ENCODE measurements at places on chromosomes 2 and 18. TPM values are rescaled to one million over a fixed set of nuclear protein-coding genes. Genes with fewer than 3 reads are reported as not detected.

MALL gene
- 19.6 TPM for total RNA-seq

OXER1 gene
- total RNA-seq: 0.94 TPM

DNA sequence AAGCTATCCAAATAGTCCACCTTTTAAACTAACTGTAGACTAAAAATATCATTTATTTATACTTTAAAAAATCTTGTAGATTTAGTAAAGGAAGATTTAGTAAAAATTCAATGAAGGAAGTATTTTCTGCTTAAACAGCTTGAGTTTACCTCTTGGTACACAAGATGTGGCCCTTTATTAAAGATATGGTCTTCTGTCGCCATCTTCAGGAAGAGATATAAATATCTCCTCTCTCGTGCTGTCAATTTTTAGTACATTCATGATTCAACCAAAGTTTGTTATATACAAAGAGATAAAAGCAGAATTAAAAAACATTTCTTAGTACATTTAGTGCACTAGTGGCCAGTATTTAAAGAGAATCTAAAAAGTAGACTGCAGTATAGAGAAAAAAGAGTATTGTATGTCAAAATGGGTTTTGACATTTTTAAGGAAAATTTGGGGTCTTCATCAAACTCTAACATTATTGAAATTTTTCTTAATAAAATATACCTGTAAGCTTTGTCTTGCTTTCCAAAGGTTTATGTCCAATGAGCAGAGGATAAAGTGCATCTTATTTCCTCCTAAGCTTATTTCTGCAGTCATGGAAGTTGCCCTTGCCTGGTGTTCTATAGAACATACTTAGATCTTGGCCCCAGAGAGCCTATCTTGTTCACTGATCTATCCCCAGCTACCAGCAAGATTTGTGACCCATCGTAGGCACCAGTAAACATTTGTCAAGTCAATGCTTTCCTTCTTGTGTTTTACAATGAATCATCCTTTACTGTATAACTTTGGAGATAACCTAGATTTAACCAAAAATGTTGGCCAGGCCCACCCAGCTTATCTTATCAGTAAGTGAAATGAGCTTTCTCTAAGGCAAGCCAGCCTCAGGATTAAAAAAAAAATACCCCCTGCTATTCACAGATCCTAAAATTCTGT lies 18.5 kb upstream of the EML6 start:
- no peak for DNase-seq

DNA sequence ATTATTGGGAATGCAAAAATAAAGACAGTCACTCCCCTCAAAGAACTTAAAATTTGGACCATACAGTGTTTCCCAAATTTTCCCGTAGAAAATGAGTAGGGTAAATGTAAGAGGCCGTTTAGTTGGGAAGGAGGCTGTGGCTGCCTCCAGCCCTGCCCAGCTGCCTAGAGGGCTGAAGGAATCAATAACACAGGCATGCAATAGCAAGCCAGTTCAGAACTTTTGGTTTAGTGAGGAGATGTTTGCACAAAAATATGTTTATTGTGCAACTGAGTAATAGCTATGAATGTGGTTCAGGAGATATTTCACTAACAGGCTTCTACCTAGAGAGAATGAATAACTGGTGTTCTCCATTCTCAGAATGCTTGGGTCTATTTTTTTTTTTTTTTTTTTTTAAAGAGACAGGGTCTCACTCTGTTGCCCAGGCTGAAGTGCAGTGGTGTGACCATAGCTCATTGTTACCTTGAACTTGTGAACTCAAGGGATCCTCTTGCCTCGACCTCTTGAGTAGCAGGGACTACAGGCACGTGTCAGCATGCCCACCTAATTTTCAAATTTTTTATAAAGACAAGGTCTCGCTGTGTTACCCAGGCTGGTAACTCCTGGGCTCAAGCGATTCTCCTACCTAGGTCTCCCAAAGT lies 23.6 kb downstream of the UGP2 start:
- no peak for DNase-seq

GRCh38 chr2:2664989-2665833 lies 334.1 kb upstream of the MYT1L start:
- DNase-seq: peak; percentile 76

DNA sequence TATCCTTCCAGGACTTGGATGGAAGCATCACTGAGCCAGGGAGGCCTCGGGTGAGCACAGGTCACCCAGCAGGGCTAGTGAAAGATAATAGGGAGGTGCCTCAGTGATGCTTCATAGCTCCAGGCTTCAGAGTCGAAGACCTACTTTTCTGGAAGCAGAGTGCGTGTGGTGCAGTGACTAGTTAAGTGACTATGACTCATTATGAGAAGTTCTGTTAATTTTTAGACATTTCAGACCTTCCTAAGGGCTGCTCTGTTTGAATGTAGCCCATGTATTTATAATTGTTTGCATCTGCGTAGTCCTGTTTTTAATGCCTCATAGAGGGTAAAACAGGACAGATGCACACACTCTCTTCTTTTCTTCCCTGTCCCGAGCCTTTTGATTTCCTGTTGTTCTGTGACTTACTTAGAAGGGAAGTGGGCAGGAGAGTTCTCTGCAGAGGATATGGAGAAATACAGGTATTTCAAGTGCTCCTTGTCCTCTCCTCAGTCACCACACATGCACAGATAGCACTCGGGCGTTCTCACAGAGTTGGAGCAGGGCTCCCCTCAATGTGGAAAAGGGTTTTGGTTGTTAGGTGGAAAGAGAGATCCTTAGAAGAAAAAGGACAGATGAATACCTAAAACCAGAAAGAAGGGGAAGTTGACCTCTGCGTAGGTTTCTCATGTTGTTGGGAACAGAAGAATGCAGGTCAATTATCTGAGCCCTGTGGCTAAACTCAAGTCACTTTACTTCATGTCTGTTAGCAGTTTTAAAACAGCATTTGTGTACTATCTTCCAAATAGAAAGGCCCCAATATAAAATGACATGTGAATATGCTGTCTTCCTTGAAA lies 34.7 kb downstream of the RALB start:
- no peak for DNase-seq

DNA sequence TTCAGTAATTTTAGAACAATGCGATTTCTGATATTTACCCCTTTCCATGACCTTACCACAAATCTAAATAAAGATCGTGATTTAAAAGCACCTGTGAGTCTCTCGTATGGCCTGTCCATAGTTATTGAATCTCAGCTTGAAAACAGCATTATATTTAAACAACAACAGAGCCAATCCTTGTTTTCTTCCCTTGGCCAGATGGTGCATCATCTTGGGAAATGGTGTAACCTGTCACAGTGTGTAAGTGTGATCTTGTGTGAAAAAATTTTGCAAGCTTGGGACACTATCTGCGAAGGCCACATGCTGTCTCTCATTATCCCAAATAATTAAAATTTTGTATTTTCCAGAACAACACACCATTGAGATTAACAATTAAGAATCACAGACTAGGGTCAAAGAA lies 262.7 kb upstream of the SPHKAP start:
- no peak for DNase-seq

DNA sequence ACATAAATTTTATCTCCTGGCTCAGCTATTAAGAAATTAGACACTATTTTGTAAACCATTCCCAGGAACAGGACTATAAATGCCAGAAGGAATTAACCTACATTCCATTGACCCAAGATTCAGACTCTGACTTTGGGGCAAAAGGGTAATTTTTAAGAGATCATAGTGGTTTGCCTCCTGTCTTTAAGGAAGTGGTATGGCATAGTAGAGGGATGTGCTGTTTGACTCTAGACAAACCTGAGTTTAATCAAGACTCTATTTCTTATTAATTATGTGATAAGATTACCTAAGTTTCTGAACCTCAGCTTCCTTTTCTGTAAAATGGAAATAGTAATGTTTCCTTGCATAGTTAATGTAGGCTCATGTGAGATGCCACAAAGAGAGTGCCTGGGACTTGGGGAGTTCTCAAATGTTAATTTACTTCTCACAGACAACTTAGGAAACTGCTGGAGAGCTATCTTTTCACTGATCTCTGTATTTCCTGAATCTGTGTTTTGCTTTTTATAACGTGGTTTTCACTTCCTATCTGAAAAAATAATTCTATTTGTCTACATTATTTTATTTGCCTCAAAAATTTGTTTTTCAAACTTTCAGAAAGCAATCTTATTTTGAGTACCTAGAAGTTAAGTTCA lies 11.9 kb upstream of the SLC40A1 start:
- no peak for DNase-seq

DNA sequence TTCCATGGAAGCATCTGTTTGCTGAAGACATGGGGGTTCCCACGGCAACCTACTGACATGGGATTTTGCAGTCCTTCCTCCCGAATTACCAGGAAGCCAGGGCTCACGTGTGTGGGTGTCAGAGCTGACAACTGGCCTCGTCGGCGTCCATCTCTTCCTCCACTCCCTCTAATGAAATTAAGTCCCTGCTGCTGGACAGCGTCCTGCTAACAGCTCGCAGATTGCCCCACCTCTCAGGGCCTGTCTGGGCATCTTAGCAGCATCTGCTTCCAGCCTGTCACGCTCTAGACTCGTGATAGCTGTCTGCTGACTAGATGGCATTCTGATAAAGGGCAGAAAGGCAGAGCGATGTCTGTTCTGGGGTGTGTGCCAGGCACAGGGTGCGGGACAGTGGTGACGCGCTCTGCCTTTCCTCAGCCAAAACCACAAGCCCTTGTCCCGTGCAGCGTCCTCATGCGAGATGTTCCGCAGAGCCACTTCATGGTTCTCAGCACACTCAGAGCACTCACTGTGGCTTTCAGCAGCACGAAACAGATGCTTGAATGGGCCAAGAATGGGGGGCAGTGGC lies 161.1 kb downstream of the ARL4C start:
- peak; percentile 77 for DNase-seq

GRCh38 chr2:33603416-33603815 lies 4.3 kb upstream of the FAM98A start:
- no peak for DNase-seq
